ENCODE measurements at places on chromosomes 5 and 9. TPM values are rescaled to one million over a fixed set of nuclear protein-coding genes. Genes with fewer than 3 reads are reported as not detected.

GRCh38 chr5:125317536-125317995, 571.1 kb upstream of the ZNF608 start:
- DNase-seq, result no peak

DNA sequence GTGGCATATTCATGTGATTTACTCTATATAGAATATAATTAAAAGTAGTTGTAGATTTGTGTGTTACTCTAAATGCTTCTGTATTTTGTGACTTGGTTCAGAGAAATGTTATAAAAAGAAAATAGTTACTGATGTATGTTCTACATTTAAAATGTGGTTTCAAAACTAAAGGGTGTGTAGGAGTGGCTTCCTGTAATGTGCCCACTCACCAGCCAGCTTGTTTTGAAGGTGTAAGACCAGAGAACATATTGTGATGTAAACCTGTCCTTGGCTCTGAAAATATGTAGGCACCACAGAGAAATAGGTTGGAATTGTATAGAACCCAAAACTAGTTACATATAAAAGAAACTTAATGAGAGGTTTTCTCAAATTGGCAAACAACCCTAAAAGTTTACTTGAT, 51.2 kb upstream of the ARRDC3 start:
- no peak for DNase-seq

GRCh38 chr5:80703747-80704146, 49.0 kb upstream of the DHFR start:
- DNase-seq, result no peak

DNA sequence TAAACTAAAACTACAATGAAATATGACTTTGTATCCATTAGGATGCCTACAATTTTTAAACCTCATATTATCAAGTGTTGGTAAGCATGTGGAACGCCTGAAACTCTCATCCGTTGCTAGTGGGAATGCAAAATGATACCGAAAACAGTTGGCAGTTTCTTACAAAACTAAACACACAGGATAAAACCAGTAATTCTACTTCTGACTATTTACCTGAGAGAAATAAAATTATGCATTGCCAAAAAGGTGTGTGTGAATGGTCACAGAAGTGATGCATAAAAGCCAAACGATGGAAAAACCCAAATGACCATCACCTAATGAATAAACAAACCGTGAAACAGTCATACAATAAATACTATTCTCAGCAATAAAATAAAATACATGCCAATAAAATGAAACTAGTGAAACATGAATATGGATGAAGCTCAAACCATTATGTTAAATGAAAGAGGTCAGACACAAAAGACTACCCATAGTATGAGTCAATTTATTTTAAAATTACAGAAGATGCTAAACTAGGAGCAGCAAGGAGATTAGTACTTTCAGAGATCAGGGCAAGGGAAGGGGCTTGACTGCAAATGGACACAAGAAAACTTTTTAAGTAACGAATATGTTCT, 13.4 kb downstream of the AUH start:
- no peak for DNase-seq

Gene PCDHB4
- 2.9 TPM for polyA plus RNA-seq

Gene IFNB1
- polyA plus RNA-seq, result not detected

DNA sequence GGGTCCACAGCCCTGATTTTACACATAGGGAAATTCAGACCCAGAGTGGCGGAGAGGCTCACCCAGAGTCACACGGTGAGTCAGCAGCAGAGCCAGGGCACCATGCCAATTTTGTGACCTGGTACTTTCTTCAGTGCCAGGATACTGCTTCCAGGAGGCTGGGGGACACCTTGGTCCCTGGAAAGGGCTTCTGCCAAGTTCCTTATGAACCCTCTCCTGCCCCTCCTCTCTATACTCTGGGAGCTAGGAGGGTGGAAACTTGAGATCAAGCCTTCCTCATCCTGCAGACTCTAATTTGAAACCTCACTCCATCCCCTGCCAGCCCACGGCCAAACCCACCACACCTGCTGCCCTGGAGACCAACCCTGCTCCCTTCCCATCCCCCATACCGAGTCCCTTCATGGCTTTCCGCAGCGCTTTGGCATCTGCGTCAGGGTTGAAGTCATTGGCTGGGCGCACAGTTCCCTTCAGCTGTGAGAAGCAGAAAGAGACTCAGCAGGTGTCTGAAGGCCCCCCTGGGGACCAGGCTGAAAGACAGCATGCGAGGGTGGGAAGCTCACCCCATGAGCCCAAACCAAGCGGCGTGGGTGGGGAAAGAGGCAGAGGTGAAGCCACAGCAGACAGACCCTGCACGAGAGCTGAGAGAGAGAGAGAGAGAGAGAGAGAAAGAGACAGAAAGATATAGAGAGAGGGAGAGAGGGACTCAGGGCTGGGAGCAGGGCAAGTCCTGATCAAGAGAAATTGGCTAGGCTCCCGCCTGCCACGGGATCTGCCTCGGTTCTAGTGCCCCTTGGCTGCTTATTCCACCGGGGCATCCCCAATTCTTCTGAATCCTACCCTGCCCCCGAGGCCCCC, 33.5 kb downstream of the ANXA6 start:
- DNase-seq, result no peak

DNA sequence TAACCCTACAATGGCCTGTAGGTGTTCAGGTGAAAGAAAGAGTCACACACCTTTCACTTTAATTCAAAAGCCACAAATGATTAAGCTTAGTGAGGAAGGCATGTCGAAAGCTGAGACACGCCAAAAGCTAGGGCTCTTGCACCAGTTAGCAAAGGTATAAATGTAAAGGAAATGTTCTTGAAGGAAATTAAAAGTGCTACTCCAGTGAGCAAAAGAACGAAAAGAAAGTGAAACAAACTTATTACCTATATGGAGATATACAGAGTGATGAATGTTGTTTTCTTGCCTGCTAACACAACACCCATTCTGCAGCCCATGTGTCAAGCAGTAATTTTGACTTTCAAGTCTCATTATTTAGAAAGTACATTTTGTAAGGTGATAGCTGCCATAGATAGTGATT, 254.2 kb upstream of the SLC24A2 start:
- no peak for DNase-seq

- no peak for DNase-seq
Measured at GRCh38 chr9:124278054-124278540, 20.3 kb downstream of the NEK6 start.

DNA sequence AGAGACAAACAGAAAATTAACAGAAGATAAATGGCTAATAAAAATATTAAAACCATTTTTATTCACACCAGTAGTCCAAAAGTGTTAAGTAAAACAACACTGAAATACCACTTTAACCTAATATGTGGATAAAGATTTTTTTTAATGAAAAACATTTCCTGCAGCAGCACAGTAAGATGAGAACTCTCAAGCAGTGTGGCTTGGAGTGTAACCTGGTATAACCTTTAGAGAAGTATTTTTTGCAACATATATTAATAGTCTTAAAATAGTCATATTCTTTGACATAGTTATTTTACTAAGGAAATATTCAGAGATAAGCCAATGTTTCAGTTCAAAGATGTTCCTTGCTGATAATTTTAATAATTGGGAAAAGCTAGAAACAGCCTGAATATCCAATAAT, 644.4 kb downstream of the PDE4D start:
- no peak for DNase-seq

- peak; percentile 68 for DNase-seq
Measured at GRCh38 chr9:15735083-15735857, 182.4 kb downstream of the CCDC171 start.

Gene PDE8B
- 6.8 TPM for polyA plus RNA-seq

Gene IFNA13
- polyA plus RNA-seq, result 0.13 TPM

DNA sequence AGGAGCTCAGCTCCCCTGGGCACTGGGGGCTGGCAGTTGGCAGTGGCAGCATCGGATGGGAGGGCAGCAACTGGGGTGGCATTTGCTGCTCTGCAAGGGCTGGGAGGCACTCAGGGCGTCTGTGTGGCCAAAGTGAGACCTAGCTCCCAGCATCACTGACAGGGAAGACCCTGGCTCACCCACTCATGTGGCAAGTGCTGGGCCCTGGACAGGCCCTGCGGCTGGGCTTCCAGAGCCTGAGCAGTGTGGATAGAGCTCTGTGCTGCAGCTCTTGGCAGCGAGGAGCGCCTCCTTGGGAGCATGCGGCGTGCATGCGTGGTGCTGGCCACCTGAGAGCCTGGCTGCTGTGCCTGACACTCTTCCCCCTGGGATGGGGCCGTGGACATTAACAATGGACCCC, 10.2 kb downstream of the CEP72 start:
- DNase-seq, result no peak

- DNase-seq, result no peak
Measured at GRCh38 chr9:94918038-94918753, 191.7 kb downstream of the AOPEP start.

GRCh38 chr5:110663525-110663924, 62.9 kb downstream of the TMEM232 start:
- DNase-seq, result no peak

- no peak for DNase-seq
Measured at GRCh38 chr5:142590451-142591231, 95.2 kb downstream of the FGF1 start.

DNA sequence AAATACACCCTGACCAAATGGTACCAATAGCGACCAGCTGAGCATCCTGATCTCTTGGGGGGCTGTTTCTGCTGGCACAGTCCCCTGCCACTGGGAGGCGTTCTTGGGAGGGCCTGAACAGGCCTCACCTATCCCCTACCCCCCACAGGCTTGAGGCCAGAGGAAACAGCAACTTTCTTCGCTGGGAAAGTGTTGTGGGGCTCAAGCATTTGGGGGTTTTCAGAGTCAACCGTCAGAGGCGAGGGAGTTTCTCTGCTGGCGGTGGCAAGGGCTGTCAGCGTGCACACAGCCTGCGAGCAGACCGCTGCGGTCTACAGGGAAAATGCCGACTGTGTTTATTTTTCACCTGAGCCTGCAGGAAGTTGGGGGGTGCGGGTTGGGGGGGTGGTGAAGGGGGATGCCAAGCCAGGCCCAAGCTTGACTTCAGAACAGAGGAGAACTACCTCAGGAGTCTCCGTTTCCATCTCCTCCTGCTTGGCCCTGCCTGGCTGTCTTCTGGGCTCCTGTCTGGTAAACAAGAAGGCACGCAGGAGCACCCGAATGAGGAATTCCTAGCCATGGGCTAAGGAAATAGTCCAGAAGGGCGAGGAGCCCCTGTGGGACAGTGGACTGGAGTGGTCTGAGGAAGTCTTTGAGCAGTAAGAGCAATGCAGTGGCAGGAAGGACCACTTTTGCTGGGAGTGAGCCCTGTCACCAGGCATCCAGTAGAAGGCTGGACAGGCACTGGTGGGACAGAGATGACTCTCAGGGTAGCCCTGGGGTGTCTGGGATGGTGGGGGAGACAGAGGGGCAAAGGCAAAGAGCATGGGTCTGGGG, 18.1 kb downstream of the TCF7 start:
- no peak for DNase-seq

DNA sequence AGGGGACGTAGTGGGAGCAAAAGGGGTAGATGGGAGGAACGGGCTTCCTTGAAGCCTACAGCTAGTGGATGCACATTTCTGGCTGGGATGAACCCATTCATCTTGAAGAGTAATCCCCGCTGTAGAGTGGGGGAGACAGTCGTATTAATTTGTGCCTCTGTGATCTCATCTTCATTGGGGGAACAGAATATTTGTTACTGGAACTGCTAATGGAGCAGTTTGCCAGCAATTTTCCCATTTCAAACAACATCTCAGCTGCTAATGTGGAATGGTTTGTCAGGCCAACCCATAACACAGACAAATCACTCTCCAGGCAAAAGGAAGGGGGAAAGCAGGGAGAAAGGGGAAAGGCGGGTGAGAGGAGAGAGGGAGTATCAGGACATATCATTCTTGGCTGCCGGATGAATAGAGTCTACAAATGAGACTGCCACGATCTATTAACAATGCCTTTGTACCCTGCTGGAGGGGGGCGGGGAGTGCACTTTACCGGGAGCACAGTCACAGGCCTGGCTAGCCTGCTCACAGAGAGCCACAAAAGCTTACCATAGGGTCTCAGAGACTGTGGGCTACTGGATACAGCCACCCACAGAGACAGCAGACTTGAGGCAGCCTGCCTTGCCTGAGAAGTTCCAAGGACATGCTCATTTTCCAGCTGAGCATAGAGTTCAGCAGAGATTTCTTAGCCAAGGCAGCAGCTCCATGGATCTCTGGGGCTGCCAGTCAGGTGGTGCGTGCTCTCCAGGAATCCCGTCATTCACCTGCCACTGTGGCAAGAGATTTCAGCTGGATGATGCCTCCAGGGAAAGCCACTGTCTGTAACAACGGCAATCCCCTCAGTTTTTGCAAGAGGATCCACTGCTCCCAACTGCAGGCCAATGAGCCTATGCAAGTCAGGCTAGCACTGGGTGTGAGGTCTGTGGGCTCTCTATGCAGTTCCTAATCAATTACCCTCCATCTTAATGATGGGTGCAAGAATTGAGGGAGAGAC, 217.7 kb upstream of the PANK3 start:
- DNase-seq, result no peak

Gene PCDHGA7
- 1.9 TPM for polyA plus RNA-seq

Gene SLC28A3
- 0.20 TPM for polyA plus RNA-seq

Gene SLC6A19
- polyA plus RNA-seq, result not detected

Gene GHR
- 21.2 TPM for polyA plus RNA-seq

- DNase-seq, result peak; percentile 9
Measured at GRCh38 chr9:99601571-99602111, 220.0 kb upstream of the NR4A3 start.

Gene PCDHA1
- polyA plus RNA-seq, result 0.07 TPM

- DNase-seq, result no peak
Measured at GRCh38 chr9:71490810-71491209, 277.5 kb downstream of the CEMIP2 start.

Gene FRRS1L
- 2.9 TPM for polyA plus RNA-seq

GRCh38 chr5:173883347-173883924, 4.7 kb upstream of the CPEB4 start:
- DNase-seq, result no peak

Gene GALNT12
- 18.1 TPM for polyA plus RNA-seq

DNA sequence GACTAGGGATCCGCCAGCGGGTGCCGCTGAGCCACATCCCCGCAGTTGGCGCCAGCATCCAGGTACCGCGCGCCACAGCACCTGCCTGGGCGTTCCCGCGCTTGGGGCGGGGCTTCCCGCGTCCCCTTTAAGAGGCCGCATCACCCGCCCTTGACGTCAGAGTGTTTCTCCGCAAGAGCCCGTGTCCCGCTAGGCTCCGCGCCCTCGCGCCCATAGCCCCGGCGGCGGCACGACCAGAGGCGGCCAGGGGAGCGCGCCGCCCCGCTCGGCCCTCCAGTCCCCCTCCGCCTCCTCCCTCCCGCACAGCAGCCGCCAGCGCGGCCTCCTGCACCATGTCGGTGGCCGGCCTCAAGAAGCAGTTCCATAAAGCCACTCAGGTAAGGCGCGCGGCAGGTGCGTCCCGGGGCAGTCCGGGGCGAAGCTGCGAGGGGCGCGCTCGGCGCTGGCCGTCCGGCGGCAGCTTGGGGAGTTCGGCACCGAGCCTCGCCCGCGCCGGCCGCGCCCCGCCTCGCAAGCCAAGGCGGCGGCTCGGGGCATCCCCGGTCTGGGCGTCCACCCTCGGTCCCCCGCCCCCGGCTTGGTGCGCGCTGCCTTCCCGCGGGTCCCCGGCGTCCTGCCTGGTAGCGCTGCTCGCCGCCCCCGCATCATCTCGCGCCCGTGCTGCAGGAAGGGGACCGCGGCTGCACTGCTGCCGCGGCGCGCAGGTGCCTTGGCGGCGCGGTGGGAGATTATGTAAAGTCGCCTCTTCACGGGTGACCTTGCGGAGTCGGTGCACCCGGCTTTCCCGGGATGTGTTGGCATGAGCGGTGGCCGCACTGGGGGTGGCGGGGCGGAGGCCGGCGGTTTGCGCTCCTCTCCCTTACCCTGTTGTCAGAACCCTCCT, at the start of gene SH3GL2:
SH3GL2 (plus strand) TSS at position 156 of the 883 bp plus-strand sequence.
- DNase-seq, result peak; percentile 62

Gene CORO2A
- 7.4 TPM for polyA plus RNA-seq

All from right lung (tissue), 10 donors.